ENCODE measurements at places on chromosomes 13 and 19. TPM values are rescaled to one million over a fixed set of nuclear protein-coding genes. Genes with fewer than 3 reads are reported as not detected.

The MTUS2 gene
- total RNA-seq: under 0.01 TPM

The FAM174C gene
- total RNA-seq: 15.7 TPM

The LYPD5 gene
- 0.08 TPM for total RNA-seq

The LHB gene
- not detected for total RNA-seq

DNA sequence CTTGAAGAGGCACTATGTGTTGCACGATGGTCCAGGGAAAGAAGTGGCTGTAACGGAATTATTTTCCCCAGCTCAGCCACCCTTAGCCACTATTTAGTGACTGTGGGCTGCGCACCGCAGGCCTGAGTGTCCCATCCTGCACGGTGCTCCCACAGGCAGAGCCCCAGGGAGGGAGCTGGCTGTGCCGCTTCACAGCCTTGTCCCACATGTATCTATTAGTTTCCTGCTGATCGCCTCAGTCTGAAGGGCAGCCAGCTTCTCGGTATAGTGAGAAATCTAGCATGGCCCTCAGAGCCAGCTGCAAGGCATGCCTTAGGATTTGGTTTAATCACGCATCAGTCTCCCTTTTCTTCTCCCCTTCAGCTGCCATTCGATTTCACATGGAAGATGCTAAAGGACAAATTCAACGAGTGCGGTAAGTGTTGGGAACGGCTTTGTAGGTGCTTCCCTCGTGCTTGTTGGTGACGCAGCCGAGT, 15.7 kb downstream of the PRAM1 start:
- DNase-seq: no peak

DNA sequence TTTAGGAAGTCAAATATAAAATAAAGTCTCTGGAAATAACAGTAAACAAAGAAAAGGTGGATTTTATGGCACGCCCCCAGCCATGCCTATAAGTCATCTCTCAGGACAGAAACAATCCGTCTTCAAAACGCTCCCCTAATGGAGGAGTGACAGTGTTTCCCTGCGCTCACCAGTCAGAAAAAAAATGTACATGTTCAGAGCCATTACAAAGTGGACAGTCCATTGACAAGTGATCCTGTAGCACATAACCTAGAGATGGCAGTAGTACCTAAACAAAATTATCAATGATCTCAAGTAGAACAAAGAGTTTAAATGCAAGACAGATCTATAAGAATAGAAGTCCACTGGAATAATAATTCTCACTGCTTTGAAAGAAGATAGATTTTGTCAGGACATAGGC, 891.7 kb upstream of the MIR17HG start:
- DNase-seq: no peak

- DNase-seq: no peak
Observed at GRCh38 chr13:57582032-57582431, 49.5 kb upstream of the PCDH17 start.

- no peak for DNase-seq
Observed at GRCh38 chr13:48961379-48961778, 14.3 kb upstream of the FNDC3A start.

Measured in liver (tissue), 10 donors.